Ovary (tissue), 10 donors: ENCODE measurements at places on chromosomes 16 and 17.
A peak's percentile ranks its signal among the peaks of the same experiment; 100 is the strongest.

DNA sequence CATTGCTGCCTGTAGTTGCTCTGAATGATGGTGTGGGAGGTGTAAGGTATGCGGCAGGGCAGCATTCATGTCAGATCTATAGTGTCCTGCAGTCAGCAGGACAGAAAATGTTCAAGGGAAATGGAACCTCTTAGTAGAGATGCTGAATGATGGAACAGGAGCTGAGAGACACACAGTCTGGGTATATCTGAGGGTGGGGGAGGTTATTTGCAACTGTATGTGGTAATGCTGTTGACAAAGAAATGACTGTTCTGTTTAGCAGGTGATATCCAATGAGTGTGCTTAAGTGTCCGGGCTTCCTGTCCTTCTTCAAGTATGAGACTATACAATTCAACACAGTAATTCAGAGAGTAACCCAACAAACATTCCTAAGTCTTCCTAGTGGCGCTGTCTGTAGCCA is 46.6 kb downstream of the STH start:
- DNase-seq: no peak

- no peak for DNase-seq
Observed at GRCh38 chr16:72977127-72977526, 70.8 kb downstream of the ZFHX3 start.

DNA sequence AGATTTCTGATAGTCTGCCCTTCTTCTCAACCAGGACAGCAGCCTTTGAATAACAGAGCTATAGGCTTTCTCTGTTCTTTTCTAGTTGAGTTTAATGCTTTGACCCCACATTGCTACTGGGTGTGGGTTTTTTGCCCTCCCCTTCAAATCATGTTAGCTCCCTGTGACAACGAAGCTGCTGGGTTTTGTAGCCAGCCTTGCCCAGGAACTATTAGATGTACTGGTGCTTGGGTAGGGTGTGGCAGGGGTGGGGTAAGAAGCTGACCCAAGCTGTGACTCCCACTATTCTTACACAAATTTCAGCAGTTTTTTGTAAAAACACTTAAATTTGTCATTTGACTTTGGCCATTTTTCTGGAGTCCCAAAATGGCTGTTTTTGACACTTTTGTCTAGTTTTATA is 69.7 kb downstream of the NLK start:
- no peak for DNase-seq

DNA sequence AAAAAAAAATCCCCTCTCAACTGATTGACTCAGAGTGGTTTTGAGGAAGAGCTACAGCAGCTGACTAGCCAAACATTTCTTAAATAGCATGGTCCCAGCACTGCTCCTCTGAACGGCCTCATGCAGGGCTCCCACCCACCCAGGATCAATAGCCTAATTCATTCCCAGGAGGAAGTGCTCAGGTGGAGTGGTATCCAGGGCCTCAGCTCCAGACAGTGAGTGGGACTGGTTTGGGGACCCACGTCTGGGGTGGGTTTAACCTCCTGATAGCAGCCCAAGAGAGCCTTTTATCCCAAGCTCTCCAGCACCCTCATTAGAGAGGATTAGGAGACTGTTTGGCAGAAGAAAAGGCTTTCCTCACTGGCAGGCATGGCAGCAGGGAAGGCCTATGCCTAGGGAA is 68.5 kb upstream of the CDH5 start:
- DNase-seq: no peak

DNA sequence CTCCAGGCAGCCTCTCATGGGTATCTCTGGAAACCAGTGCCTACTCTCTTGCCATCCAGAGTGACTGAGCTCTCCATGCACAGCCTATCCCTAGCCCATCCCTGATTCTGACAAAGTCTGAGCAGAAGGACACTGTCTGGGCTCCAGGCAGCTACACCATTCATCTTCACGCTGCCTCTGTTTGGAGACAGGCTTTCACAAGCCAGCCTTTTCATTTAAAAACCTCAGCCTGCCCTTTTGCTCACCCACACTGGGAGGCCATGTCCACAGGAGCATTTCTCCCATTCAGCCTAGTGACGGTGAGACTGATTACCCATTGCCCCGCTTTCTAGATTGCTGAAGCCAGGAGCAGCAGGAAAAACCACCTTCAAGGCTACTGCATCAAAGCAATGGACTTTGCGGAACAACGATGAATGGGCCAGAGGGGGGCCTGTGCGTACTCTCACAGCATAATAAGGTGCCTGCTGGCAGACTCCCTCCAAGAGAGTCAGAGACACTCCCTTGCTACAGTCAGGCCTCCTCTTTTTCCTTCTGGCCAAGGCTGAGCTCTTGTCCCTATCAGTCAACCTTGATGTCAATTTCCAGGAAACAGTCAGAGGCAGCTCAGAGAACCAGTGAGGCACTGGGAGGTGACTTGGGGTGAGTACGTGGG is 24.7 kb upstream of the CDH13 start:
- no peak for DNase-seq

DNA sequence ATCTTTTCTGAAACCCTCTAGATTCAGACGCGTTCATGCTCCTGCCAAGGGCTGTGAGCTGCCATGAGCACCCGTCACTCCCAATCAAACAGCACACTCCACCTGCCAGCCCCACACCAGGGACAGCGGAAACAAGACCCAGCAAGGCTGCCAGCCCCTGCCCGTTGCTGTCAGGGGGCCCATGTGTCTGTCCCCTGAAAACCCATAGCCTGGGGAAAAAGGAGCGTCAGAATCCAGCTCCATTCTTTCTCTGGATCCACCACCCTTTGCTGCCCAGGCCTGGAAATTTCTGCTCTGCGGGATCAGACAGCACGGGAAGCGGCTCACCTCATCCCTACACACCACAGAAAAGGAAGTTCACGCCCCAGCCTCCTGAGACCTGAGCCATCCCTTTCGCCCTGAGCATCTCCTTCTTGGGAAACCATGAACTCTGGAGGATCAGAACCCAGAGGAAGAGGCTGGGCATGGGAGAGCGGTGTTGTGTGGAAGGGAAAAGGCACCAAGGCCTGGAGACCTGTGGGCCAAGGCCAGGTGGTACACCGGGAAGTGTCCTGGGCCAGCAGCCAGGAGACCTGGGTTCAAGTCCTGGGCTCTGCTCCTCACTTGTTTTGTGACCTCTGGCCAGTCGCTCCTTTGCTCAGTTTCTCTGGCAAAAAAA is 51.5 kb upstream of the RCVRN start:
- no peak for DNase-seq

DNA sequence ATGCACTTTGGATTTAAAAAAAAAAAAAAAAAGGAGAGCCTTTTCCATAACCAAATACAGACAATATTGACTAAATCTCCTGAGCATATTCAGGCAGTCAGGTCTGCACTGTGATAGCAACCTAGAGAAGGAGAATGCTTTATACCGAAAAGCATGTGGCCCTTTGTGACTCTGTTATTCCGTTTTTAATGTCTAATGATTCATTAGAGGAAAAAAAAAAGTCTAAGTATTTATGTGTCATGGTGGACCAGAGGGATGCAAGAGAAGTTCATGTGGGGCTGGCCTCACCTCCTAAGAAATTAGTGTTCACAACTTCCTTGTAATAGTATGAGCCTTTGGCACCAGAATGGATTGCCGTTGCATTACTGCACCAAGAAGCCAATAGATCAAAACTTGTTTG is 11.3 kb upstream of the VWA3A start:
- no peak for DNase-seq

GRCh38 chr17:50563092-50563511 is 2.6 kb downstream of the CACNA1G start:
- DNase-seq: no peak

DNA sequence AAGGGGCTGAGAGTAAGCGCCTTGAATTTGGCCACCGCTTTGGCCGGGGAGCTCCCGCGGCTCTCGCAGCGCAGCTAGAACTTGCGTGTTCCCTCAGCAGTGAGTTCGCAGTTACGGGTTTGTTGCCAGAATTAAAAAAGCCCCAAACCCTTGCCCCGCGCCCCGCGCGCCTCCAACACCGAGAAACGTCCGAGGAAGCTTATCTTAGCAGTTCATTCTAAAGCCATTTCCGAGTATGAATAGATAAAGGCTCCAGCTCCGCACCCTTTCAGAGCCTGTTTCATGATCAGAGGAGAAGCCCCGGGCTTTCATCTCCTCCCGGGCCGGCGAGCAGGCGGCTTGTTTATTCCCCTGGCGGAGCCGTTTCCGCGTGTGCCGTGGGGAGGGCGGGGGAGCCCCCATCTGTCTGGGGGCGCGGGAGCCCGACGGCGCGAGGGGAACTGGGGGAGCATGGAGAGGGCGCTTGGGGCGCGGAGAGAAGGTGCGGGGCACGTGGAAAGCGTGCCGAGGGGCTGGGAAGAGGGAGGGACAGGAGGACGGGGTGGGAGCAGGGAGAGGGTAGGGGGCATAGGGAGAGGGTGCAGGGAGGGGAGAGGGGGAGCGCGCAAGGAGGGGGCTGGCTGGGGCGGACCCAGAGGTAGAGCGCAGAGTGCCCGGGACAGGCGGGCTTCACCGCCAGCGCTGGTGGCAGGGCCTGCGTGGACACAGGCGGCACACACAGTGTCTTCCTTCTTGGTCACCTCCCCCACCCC is 9.9 kb downstream of the TBX4 start:
- DNase-seq: peak; percentile 15

DNA sequence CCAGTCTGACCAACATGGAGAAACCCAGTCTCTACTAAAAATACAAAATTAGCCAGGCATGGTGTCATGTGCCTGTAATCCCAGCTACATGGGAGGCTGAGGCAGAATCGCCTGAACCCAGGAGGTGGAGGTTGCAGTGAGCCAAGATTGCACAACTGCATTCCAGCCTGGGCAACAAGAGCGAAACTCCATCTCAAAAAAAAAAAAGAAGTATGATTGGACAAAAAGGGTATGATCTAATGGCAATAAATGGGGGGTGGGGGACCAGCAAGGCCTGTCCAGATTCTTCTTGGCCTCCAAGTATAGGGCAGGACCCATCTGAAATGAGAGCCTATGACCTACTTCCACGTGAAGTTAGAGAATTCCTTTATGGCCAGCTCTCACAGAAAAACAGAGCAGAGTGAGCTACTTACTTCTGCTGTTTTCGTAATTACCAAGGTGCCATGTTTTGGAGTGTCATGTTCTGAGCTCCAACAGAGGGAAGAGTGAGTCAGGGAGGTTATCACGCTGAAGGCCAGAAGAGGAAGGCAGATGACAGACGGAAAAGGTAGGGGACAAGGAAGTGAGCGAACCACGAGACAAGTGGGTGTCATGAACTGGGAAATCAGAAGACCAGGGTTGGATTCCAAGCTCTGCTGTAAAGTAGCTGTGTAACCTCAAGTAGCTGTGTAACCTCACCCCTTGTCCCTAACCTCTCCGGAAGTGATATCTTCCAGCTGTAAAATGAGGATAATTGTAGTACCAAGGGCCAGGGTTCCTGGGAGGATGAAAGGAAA is 3.6 kb upstream of the ZMYND15 start:
- DNase-seq: no peak

- DNase-seq: no peak
Observed at GRCh38 chr17:75371981-75372380, 33.5 kb downstream of the GRB2 start.
